ENCODE measurements at places on chromosomes 7 and 10. TPM values are rescaled to one million over a fixed set of nuclear protein-coding genes. Genes with fewer than 3 reads are reported as not detected.

DNA sequence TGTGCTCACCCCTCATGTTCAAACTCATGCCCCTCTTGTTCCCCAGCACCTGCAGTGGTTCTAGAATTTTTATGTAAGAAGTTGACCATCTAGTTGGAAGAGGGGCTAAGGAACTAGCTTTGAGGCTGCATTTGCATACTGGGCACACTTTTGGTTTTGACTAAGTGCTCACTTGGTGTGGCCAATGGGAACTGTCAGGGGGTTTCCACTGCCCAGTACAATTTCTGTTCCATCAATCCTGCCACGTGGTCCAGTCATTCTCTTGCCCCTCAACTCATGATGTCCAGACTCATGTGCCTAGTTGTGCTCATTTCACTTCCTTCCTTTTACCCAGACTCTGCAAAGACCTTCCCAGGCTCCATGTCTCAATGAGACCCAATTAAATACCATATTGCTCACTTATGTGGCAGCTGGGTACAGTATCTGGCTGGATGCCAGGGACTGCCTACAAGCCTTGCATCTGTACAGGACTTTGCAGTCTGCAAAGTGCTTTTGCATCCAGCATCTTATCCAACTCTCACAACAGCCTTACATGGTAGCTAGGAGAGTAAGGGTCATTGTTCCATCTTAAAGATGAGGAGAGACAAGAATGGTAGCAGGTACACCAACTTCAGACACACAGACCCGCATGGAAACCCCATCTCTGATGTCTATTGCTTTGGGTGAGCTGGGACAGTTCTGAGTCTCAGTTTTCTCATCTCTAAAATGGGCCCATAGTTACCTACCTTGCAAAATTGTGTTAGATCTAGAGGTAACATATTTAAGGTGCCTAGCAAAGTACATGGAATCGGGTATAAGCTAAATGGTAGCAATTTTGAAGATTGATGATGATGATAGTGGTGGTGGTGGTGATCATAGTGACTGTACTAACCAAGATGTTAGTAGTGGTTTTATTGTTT lies 30.1 kb upstream of the KCNMA1 start:
- no peak for DNase-seq

- DNase-seq = no peak
These were observed 20.3 kb downstream of the NCAPG2 start for GRCh38 chr7:158684329-158684728.

DNA sequence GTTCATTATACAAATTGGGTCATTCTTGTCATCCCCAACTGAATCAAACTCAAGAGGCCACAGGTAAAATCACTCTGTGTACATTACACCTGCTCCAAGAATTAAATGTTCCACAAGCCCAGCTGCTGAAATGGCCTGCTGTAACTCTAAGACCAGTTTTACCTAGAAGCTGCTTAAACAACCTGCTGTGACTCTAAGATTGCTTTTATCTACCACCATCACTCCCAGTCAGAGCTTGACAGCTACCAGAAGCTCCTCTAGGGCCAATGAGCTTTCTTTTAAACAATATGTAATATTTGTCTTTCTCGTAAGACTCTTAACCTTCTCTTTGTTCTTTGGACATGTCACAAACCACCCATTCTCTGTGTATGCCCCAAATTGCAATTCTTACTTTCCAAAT lies 141.8 kb upstream of the LRGUK start:
- DNase-seq = no peak

- DNase-seq = peak; percentile 39
These were observed 1.6 kb downstream of the FAM24A start for GRCh38 chr10:122911889-122912484.

DNA sequence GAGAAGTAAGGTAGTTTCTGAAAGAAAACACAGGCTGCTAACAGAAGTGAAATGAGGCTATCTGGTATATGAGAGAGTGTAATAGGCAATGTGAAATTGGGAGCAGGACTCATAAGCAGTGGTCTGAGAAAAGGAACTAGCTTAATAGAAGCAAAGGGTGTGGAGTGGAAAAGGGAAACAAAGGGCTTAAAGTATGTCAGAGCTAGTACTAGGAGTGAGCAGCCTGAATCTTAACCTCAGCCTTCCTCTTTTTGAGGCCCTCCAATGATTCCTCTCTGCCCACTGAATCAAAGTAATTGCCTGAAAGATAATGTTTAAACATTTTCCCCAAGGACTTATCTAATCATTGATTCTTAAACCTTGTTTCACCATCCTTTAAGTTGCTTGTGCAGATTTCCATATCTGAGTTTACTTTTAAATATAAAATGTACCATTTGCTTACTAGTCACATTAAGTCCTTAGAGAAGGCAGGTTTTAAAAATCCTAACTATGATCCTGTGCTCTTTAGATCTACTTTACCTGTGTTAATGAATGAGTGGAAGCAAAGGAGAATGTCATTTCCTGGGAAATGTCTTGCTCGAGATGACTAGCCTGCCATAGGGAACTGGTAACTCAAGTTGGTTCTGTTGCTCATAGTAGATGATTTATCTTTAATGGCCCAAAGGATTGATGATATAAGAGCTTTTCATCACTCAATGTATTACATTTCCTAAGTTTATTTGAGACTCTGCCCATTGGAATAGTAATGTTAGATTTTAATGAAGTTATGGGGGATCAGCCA lies 155.0 kb downstream of the SKAP2 start:
- no peak for DNase-seq

GRCh38 chr7:4040109-4040928 lies 641.8 kb upstream of the FOXK1 start:
- no peak for DNase-seq

GRCh38 chr7:104486931-104487330 lies 158.5 kb downstream of the LHFPL3 start:
- DNase-seq = no peak

DNA sequence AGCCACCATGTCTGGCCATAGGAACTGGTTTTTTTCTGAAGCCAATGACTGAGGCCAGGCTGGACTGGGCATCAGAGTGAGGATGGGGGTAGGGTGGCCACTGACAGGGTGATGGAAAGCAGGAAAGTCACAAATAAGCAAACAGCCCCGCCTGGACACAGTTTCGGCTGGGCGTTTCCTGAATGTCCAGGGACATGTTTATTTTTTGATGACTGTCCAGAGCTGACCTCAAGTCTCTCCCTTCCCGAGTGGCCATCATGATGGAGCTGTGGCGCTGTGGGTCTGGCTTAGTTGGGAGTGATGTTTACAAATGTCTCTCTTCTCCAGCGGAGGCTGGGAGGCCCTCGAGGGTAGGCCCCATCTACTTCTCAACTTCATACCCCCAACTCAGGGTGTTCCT lies 37.1 kb upstream of the COMTD1 start:
- no peak for DNase-seq

GRCh38 chr10:58210160-58210559 lies 57.5 kb downstream of the IPMK start:
- DNase-seq = no peak

GRCh38 chr7:86664486-86664885 lies 20.8 kb downstream of the GRM3 start:
- DNase-seq = no peak

DNA sequence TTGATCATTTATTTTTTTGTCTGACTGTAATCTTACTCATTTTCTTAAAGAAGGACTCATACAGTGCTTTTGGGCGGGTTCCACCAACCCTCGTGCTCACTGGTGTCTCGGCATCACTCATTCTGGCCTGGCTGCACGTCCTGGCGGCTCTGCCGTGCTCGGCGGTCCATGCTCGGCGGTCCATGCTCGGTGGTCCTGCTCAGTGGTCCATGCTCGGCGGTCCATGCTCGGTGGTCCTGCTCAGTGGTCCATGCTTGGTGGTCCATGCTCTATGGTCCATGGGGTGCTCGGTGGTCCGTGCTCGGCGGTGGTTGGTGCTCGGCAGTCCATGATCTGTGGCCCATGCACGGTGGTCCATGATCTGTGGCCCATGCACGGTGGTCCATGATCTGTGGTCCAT lies 72.5 kb downstream of the WDR37 start:
- DNase-seq = no peak

DNA sequence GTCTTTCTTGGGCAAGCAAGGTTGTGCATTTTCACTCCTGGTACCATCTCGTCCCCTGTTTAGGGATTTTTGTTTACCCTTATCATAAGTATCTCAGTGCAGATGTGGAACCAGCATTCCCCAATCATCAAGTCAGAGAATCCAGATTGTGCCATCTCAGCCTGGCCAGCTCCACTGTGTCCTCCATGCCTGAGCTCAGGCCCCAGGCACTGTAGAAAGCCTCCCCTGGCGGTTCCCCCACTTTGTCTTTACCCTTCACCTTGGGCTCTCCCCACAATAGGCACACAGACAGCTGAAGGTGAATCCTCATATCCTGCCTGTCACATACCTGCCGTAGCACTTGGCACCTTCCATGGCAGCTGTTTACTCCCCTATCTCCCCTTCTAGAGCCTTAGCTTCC lies 264.7 kb upstream of the NFE2L3 start:
- DNase-seq = no peak

- DNase-seq = no peak
These were observed 236.6 kb upstream of the PPP1R3A start for GRCh38 chr7:114155116-114156110.

GRCh38 chr7:16210171-16210570 lies 211.2 kb downstream of the CRPPA start:
- DNase-seq = no peak

DNA sequence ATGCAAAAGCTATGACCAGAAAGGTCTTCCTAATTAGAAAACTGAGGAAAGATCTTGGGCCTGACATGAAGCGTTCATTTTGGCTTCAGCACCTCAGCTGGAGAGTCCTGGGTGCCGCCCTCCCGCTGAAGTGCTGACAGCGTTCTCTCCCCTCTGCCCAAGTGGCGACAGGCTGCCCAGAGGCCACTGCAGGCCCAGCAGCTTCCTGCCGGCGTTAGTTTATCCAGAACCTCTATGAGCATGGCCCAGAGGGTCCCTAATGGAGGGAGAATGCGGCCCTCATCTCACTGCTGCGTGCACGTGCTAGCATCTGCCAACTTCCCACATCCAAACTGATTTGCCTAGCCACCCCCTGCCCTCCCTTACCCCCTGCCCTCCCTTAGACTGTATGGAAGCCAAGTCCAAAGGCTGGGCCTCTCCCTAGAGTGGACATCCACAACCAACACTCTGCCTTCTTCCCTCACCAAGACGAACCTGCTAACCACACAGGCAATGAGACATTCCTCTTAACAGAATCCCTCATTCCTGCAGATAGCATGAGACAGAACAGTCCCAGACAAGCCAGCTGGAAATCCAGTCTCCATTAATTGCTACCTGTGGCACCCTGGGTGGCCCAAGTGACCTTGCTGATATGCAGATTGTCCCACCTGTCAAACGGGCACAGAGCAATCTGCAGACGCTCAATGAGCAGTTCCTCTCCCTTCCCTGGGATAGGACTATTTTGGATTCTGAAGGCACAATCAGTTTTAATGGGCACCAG lies 108.4 kb downstream of the C10orf90 start:
- DNase-seq = no peak

DNA sequence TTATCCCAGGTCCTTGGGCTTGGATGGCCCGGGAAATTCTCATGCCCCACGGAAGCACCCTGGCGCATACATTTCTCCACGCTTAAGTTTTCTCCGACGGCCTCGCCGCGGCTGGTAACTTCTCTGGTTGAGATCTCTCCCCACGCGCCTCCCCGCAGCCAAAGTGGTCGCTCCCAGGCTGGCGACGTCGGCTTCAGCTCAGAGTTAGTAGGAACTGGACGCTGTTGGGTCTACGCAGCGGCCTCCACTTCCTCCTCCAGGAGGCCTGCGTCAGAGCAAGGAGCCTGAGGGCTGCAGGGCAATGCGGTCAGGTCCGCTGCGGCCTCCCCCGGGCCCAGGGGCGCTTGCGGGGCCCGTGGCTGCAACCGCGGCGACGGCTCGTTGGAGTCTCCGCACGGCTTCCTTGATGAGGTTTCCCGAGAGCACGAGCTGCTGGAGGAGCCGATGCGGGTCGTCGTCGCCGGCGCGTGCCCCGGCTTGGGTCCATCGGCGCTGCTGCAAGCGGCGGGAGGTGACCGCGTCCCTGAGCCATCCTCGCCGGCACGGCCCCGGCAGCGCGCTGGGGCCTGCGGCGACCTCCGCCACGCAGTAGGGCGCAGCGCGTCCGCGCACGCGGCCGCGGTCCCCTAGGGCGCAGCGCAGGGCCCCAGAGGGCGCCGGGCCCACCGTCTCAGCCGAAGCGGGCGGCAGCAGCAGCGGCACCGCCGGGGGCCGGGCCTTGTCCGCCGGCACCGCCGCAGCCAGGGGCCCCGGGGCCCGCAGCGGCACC lies 744 bp downstream of the FRAT2 start:
- no peak for DNase-seq

GRCh38 chr10:84549368-84550165 lies 221.2 kb downstream of the CCSER2 start:
- no peak for DNase-seq

GRCh38 chr10:113000442-113000841 lies 50.4 kb downstream of the TCF7L2 start:
- DNase-seq = no peak

GRCh38 chr7:149455175-149455950 lies 5.5 kb downstream of the ZNF777 start:
- no peak for DNase-seq

DNA sequence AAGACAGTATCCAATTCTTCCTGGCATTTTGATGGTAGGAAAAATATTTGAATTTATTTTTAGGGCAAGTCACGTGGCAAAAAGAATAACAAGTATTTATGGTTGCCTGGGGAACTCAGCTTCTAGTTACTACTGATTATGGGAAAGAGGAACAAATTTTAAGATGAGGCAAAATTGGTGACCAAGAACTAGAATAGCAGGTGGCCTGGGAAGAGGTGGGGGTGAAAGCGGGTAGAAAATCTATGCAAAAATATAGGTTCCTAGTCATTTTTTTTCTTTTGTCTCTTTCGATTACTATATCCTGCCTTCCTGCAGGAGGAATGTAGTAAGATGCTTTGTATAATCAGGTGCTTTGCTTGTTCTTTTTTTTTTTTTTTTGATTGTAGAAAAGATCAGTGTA lies 27.8 kb downstream of the ENTPD1 start:
- no peak for DNase-seq

GRCh38 chr10:129955601-129956285 lies 8.3 kb downstream of the EBF3 start:
- peak; percentile 75 for DNase-seq

GRCh38 chr7:112765105-112765504 lies 25.1 kb downstream of the TMEM168 start:
- DNase-seq = no peak

GNAT3 gene
- polyA plus RNA-seq = not detected

ADIRF gene
- 2.0 TPM for polyA plus RNA-seq

ANKRD1 gene
- polyA plus RNA-seq = 54.9 TPM

SH2B2 gene
- polyA plus RNA-seq = 11.8 TPM

RET gene
- 2.6 TPM for polyA plus RNA-seq

MCM10 gene
- polyA plus RNA-seq = 11.1 TPM

VSTM4 gene
- polyA plus RNA-seq = 39.7 TPM

Measured in muscle of arm (tissue), 14 donors.